ENCODE measurements at places on chromosomes 12 and 14. TPM values are rescaled to one million over a fixed set of nuclear protein-coding genes. Genes with fewer than 3 reads are reported as not detected.

The CCDC177 gene
- total RNA-seq, result not detected

The KRT2 gene
- total RNA-seq, result not detected

The RAB3IP gene
- 37.3 TPM for total RNA-seq

DNA sequence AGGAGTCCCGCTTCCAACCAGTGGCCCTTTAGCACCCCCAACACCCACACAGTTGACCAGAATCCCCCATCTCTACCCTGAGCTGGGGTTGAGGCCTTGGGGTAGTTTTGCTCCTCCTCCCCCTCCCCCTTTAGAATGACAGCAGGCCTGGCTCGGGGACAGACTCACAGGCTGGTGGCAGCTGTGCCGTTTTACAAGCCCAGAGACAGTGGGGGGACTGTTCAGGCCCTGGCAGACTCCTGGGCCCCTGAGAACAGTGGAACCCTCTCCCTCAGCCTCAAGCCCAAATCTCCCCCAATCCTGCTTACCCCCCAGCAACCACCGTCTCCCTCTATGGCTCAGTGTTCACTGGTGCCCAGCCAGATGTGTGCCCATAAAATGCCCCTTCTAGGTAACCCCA is 10.1 kb downstream of the TMEM119 start:
- no peak for DNase-seq

The RNF212B gene
- total RNA-seq, result not detected

GRCh38 chr12:93736640-93737178 is 59.5 kb downstream of the CRADD start:
- no peak for DNase-seq

DNA sequence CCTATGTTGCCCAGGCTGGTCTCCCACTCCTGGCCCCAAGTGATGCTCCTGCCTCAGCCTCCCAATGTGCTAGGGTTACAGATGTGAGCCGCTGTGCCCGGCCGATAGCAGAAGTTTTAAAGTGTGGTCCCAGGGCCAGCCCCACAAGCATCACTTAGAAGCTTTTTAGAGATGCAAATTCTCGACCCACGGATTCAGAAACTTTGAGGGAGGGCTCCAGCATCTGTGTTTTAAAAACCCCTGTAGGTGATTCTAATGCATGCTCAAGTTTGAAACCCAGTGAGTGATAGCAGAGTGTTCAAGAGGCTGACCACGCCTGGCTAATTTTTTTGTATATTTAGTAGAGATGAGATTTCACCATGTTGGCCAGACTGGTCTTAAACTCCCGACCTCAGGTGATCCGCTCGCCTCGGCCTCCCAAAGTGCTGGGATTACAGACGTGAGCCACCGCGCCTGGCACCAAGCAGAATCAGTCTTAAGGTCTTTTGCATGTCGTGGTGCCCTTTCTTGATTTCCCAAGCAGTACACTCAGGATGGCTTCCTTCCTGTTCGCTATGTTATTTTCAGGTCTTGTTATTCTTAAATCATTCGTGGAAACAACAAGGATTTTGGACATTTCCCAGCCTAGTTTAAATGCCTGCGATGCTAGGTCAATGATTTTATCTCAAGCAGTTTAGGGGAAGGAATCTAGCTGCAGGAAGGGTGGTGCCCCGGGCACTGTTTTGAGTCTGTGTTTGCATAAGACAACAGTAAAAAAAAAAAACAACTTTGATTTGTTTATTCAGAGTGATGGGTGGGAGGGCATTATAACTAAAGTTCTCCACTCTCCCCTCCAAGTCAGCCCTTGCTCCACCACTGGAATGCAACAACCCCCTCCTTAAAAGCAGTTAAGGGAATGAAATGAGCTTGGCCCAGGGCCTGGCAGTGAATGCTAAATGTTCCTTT is 9.2 kb upstream of the RILPL2 start:
- no peak for DNase-seq

DNA sequence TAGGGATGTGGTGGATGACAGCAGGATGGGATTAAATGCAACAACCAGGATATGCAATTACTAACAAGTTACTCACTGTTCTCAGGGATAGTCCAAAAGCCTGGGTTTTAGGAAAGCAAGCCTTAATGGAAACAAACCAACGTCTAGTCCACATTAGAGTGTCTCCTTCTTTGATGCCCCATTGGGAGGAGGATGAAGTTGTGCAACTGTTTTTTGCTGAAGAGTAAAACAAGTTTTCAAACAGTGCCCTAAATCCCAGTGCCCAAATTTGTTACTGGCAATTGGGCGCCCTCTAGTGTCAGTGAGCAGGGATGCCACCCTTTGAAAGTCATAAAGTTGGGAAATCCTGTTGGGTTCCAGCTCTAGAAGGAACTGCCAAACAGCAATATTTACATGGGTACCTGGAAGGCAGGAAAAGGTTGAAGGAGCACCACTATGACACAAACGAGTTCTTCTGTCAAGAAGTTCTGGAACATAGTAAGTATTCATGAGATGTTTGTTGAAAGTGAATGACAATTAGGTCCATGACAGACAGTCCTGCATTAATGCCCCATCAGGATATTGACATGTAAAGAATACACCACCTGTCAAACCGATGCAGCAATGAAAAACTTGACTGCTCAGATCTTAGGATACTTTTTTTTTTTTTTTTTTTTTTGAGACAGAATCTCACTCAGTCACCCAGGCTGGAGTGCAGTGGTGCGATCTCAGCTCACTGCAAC is 11.1 kb upstream of the DPF3 start:
- no peak for DNase-seq

- peak; percentile 82 for DNase-seq
These were observed 24.8 kb downstream of the KLRK1 start for GRCh38 chr12:10364815-10365622.

The RTN1 gene
- 1.5 TPM for total RNA-seq

The KRT79 gene
- total RNA-seq, result not detected

GRCh38 chr14:53979113-53979681 is 22.6 kb upstream of the BMP4 start:
- DNase-seq, result no peak

The PLCZ1 gene
- total RNA-seq, result not detected

- DNase-seq, result no peak
These were observed 35.8 kb downstream of the MTHFD1 start for GRCh38 chr14:64423987-64424386.

GRCh38 chr12:106084014-106084671 is 54.6 kb downstream of the NUAK1 start:
- no peak for DNase-seq

The RAD51B gene
- total RNA-seq, result 13.7 TPM

GRCh38 chr12:120314220-120314619 is 12.1 kb downstream of the SIRT4 start:
- DNase-seq, result no peak

- no peak for DNase-seq
These were observed 142.4 kb downstream of the DPF3 start for GRCh38 chr14:72751276-72752033.

DNA sequence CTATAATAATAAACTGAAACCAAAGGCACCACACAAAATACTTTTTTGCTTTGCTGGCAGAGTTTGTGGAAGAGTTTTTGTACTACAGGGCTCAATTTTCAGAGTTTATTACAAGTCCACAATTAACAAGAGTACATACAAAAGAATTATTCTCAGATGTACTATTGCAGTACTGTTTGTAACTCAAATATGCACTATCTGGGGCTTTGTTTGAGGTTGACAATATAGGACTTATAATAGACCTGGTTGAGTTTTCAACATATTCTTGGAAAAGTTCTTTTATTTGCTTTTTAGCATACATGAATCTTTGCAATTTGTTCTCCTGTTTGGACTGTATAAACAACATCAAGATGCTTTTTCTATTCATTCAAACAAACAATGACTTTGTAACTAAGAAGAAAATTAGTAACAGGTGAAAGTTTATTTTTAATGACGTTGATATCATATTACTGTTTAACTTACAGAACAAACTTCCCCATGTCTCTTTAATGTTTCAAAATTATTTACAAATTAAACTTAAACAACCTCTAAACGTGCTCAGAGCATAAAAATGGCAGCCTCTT is 407.4 kb upstream of the PRICKLE1 start:
- no peak for DNase-seq

The MYF5 gene
- not detected for total RNA-seq

DNA sequence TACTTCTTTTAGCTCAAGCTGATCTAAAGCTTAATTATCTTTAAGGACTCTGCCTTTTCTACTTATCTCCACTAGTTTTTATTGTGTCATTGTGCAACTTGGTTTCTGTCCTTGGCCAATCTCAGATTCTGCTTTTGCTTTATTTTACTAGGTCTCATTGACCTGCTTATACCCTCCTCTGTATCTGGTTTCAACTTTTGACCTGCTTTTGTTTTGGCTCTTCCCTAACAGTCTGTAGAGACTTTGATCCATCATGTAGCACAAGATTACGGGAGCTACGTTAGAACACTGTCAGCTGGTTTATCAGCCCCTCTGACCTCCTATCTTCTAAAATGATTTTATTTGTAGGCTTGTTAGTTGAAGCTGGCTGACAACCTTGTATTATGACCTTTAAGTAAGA is 43.6 kb downstream of the ZCRB1 start:
- no peak for DNase-seq

All from left colon (tissue), 2 donors.